ENCODE measurements at places on chromosomes 5 and 9. TPM values are rescaled to one million over a fixed set of nuclear protein-coding genes. Genes with fewer than 3 reads are reported as not detected.

Gene SLC26A2
- total RNA-seq, result 9.4 TPM

Gene KCNV2
- total RNA-seq, result not detected

Gene CMYA5
- 2.0 TPM for total RNA-seq

Gene SLCO6A1
- total RNA-seq, result not detected

Gene TERT
- not detected for total RNA-seq

Data from placental epithelial cell (primary cell).